ENCODE measurements at places on chromosomes 4 and X.

GRCh38 chrX:102067966-102068723 lies 57.3 kb upstream of the TCEAL2 start:
- DNase-seq, result peak; percentile 49

DNA sequence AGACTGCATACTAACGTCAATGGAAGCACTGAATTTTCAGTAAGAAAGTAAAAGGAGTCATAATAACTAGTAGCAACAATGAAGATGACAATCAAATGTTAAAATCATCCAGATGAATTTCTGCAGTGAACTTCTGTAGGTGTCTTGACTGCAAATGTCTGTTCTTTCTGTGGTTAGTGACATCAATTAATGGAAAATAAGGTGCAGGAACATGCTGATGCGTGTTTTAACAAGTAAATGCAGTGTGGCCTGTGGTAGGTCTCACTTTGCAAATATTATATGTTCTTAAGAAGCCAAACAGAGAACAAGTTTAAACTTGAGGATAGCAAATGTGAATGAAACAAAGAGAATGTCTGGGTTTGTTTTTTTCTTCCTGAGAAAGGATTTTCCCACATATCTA lies 2.6 kb upstream of the DTHD1 start:
- no peak for DNase-seq

DNA sequence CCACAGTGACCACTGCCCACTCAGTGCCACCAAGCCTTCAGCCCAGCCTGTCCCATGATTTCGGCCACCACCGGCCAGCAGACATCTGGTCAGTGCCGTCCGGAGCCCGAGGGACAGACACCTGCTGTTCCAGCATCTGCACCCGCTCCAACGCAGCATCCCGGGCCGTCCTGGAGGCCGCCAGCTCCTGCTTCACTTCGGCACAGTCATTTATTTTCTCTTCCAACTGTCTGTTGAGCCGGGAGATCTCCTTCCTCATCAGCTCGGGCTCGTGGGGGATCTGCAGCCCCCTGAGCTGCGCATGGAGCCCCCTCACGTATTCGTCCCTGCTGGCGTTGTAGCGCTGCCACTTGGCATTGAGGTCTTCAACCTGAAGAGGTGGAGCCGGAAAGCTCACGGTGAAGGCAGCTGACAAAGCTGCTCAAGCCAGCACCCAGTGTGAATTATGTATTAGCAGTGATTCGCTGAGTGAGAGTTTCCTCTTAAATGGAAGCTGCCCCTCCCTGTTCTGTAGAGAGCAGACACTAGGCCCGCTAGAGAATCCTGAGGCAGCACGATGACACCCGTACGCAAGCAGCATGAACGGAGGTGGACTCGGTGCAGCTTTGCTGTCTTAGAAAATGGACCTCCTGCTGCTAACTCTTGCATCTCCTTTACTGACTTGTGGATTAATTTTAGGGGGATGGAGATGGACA lies 11.4 kb downstream of the TNIP2 start:
- DNase-seq, result no peak

GRCh38 chrX:140775211-140775610 lies 65.7 kb downstream of the LINC00632 start:
- DNase-seq, result no peak

DNA sequence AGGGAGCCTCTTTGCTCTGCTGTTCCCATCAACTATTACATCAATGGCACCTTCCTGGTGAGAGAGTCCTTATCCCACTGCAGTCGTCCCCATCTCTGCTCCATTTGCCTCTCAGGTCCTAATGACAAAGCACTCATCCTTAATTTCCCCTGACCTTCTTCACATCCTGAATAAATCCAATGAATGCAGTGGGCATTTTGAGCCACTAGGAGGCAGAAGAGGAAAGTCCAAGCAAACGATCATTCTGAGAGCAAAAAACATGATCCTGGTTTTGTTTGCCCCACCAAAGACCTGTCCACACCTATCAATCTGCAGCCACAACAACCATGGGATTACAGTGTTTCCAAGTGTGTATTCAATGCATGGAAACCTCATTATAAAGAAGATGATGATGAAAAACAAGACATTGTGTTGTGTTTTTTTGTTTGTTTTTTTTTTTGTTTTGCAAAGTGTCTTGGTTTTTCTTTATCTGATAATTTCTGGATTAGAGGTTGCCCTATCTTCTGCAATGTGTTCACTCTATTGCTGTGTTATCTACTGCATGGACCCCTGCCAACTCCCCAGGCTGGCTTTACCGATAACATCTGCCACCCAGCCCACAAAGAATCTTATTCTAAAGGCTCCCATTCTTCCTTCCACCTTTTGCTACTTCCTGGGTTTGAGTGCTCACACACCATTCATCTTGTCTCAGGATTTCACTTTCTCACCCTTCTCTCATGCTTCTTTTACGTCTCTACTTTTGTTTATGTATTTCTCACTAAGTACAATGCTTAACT lies 207.2 kb downstream of the NLGN4X start:
- DNase-seq, result peak; percentile 46

- DNase-seq, result no peak
Observed at GRCh38 chr4:125833-126232, 1.5 kb downstream of the ZNF718 start.

DNA sequence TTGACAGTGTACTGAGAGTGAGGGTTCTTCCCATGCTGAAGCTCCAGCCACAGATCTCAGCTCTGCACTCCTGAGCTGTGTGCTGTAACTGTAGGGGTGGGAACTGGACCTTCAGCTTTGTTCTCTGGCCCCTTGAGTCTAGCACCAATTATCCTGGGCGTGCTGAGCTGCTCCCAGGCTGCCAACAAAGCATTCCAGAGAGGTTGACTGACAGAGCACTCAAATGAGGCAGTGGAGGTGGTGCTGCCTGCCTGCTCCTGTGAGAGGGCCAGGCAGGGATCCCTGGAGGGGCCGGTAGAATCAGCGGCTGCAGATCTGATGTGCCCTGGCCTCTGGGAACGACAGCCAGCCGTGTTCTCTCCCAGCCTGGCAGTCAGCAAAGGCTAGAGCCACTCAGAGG lies 375.7 kb upstream of the AADAT start:
- DNase-seq, result no peak

DNA sequence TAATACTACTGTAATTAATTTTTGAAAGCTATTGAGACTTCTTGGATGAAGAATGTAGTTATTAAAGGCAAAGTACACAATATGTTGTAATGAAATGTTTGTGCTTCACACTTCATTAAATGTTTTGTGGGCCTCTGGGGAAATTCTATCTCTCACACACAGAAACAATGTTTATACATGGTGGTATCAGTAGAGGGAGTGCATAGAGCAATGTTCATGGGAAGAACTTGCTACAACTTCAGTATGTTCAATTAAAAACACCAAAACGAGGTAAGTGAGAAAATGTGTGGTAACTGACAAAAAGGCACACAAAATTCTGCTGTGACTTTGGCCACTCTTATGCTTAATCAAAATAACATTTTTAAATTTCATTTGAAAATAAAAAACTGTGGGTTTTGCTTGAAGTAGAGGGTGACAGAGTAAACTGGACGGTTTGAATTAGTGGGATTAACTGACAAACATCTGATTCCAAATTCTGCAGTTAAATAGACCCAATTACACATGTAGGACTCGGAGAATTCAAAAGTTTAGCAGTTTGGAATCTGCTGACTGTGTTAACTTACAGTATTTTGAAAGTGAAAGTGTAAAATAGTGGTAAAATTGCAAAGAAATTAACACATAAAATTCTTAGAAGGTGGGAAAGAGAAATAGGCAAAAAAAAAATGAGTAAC lies 111.4 kb upstream of the TTC29 start:
- DNase-seq, result peak; percentile 24

DNA sequence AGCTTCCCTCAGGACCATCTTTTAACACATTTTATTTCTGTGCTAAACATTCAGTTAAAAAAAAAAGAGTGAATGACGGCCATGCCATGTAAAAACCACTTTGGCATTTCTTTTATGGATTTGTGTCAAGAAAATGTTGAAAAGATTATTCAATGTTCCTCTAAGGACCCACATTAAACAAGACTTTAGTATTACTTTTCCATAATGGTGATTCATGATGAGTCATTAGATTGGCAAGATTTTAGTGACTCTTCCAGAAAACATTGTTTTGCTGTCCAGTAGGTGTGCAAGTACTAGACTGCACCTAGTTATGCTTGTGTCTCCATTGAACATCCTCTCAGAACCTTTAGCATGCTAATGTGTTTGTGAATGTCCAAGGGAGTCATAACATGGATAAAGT lies 748.6 kb downstream of the STPG2 start:
- no peak for DNase-seq

GRCh38 chr4:12439633-12440305 lies 1011.1 kb upstream of the HS3ST1 start:
- no peak for DNase-seq

DNA sequence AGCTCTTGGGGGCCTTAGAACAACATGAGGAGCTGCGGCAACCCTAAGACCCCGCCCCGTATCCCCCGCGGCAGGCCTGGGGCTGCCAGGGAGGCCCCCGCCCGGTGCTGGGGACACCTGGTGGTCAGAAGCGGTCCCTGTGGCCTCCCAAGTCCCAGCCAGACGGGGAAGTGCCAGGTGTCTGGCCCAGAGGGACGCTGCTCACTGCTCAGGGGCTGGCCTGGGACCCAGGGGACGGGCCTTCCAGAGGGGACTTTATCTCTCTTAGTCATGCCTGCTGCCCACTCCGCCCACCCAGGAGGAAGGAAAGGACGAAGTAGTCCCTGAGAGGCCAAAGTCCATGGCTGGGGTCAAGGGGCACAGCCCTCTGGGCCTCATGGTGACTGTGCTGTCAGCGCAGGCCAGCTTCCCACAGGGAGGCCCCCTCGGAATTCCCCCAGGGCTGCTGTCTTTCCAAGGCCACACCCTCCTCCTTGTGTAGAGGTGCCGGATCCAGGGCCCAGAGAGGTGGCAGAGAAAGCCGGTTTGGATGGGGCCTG lies 31.0 kb upstream of the HTRA3 start:
- DNase-seq, result no peak

- no peak for DNase-seq
Observed at GRCh38 chr4:186695392-186695791, 28.3 kb downstream of the FAT1 start.

- no peak for DNase-seq
Observed at GRCh38 chr4:147754037-147754445, 22.2 kb downstream of the ARHGAP10 start.

GRCh38 chr4:105758958-105759357 lies 50.4 kb downstream of the GSTCD start:
- DNase-seq, result no peak

DNA sequence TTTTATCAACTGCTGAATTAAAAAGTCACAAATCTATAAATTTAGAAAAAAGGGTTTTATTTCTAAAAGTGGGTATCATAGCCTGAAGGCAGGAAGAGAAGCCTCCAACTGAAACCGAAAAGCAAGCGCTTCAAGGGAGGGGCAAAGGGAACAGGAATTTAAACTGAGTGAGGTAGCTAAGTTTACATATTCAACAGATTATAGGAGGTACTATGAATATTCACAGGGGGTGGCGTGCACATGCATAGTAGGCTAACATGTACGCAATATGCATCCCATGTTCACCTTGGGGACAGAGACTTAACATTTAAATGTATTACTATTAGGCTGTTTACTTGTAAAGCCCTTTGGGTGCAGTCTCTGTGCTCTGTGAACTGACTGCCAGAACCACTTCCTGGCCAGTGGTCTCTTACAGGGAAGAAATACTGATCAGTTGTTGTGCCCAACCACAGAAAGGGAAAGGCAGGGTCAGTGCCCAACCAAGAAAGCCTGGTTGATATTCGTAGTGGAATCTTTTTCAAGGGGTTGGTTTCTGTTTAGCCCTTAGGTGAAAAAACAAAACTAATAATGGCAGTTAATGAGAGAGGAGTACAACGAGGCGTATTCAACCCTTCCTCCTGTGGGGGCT lies 168.7 kb upstream of the GALNTL6 start:
- peak; percentile 9 for DNase-seq

DNA sequence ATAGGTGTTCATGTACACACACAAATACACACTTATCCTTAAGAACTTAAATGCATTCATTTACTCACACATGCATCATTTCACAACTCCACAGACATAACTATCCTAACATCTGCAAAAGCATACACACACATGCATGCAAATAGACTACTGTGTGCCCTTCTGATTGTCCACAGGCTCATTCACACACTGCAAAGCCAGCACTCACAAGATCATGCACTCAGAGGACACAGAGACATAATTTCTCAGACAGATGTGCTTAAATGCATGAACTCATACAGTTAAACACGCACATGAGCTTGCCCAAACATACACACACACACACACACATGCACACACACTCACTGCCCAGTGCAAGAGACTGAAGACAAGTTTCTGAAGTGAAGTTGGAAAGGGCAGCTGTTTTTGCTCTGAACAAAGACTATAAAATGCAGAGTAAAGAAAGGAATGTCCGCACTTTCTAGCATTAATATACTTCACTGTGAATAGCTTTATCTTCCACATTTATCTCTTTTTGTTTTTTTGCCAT lies 1018.0 kb upstream of the HS3ST1 start:
- DNase-seq, result no peak

- DNase-seq, result no peak
Observed at GRCh38 chrX:10847333-10847732, 226.9 kb upstream of the MID1 start.

DNA sequence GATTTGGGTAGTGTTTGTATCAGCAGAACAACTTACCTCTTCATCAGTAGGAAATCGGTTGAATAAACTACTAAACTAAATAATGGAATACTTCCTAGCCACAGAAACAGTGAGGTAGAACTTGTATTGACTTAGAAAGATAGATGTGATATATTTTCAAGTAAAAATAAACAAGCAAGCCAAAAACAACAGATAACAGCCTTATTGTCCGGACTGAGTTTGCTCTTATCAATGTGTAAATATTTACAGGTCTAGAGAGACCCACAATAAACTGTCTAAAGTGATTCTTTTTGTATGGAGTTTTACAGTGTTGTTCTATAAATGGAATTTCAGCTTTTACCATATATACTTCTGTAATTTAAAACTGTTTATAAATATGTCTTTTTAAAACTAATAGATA lies 721.8 kb downstream of the ADGRL3 start:
- no peak for DNase-seq

GRCh38 chr4:38591617-38592337 lies 72.2 kb upstream of the KLF3 start:
- DNase-seq, result peak; percentile 22

DNA sequence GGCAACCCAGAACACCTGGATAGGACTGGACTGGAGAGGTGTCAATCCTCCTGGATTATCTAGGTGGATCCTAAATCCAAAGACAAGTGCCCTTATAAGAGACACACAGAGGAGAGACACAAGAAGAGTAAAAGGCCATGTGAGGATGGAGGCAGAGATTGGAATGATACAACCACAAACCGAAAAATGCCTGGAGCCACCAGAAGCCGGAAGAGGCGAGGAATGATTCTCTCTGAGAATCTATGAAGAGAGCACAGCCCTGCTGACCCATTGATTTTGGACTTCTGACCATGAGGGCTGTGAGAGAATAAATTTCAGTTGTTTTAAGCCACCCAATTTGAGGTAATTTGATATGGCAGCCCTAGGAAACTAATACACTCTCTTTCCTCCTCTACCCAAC lies 20.1 kb downstream of the GPC3 start:
- DNase-seq, result peak; percentile 37

GRCh38 chrX:68193786-68194185 lies 239.5 kb downstream of the OPHN1 start:
- no peak for DNase-seq

- DNase-seq, result no peak
Observed at GRCh38 chr4:105887508-105887907, 7.8 kb upstream of the NPNT start.

Data from SK-MEL-5 (cell line).